ENCODE measurements at places on chromosomes 7 and 10.

- no peak for DNase-seq
Measured at GRCh38 chr7:127871226-127871625, 160.0 kb downstream of the LRRC4 start.

DNA sequence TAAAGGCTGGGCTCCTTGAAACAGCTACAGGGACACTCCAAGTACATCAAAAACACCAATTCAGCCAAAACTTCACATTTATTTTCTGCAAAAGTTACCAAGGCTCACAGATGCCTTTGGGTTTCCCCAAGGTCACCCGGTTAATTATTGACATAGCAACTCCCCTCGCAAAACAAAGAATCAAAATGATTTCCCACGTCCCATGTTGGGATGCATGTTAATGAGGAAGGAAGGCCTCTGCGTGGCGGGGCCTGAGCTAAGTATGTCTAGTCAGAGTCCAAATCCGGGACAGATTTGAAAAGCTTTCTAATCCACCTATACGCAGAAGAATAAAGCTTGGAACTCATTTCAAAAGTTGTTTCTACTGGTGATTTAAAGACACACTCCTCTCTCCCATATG is 535 bp upstream of the TMEM72 start:
- no peak for DNase-seq

DNA sequence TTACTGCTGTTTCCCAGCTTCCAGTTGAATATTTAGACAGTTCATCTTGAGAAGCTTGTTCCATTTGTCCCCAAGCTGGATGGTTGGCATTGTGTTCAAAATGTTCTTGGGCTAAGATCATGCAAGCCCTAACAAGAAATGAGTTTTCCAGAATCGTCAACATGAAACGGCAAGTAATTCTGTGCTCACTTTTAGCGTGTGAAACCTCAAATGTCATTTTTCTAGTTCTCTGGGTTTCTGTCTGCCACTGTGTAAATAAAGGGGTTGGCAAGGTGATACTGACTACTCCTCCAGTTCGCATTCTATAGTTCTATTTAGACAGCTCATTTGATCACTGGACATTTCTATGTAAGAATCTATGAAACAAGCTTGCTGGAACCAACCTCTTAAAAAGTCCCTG is 194.0 kb downstream of the AHR start:
- no peak for DNase-seq

DNA sequence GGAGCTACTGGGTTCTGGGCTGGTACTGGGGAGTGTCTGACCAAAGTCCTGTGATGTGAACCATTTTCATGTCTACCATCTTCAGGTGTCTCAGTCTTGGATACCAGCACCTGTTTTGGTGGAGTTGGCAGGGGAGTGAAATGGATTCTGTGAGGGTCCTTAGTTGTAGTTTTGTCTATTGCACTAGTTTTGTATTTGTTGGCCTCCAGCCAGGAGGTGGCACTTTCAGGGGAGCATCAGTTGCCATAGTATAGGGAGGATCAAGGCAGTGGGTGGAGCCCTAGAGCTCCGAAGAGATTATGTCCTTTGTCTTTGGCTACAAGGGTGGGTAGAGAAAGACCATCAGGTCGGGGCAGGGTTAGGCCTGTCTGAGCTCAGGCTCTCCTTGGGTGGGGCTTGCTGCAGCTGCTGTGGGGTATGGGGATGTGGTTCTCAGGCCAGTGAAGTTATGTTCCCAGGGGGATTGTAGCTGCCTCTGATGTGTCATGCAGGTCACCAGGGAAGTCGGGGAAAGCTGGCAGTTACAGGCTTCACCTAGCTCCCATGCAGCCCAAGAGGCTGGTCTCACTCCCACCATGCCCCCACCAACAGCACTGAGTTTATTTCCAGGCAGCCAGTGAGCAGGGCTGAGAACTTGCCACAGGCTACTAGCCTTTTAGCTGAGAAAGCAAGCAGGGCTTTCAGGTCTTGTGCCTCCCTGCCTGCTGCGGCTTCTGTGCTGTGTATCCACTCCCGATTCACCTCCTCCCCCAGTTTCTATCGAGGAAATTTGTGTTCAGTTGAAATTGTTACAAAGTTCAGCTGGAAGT is 153.1 kb downstream of the ZNF365 start:
- DNase-seq: no peak

- no peak for DNase-seq
Measured at GRCh38 chr7:110382736-110383135, 708.2 kb upstream of the LRRN3 start.

DNA sequence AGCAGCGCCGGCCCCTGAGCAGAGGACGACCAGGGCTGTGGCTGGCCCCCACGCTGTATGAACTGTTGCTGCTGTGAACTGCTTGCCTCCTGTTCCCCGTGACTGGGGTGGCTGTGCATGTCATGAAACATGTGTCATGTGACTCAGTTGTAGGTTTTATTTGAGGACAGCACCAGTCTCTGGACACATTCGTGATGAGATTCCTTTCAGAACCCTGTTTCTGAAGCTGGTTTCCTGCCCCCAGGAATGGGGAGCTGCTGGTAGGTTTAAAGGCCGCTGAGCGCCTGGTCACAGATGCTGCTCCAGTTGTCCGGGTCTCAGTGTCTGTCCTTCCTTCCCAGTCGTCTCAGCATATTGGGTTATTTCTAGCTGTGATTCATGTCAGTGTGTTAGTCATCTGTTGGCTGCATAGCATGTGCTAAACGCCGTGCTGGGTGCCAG is 79.1 kb upstream of the PPIF start:
- peak; percentile 16 for DNase-seq

DNA sequence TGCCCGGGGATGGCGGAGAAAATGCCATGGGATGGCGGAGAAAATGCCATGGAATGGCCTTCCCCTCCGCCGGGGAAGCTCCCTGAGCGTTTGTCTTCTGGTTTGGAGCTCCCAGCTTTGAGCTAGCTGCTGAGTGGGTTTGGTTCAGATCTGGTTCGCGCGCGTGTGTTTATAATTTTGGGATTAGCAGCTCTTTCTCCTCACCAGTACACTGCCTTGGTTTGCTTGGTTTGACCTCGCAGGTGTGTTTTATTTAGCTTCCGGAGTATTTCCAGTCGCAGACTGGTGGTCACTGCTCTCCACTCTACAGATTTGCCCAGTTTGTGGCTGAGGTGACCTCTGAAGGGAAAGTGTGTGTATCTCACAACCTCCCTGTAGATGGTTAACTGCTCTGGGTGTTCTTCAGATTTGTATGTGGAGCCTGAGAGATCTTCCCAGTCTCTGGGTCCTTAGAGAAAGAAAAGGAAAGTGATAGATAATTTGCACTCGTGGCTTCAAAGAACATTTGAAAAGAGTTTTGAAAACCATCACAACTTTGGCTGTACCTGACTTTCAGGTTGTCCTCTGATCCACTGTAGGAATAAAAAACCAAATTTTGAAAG is 597 bp downstream of the ZNF277 start:
- no peak for DNase-seq

GRCh38 chr10:92844746-92845145 is 3.6 kb upstream of the EXOC6 start:
- no peak for DNase-seq

DNA sequence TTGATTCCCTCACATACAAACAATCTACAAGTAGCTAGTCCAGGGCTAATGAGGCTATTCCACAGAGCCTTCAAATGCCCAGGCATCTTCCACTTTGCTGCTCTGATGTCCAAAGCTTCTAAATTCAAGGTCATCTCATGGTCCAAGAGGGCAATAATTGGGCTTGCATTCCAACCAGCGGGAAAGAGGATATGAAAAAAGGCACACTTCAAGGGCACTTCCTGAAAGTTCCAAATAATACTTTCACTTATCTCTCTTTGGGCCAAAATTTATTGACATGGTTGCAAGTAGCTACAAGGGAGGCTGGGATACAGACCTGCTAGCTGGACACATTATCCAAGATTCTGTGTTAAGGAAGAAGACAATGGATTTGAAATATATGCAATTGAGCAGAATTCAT is 25.2 kb upstream of the APBB1IP start:
- no peak for DNase-seq

- DNase-seq: no peak
Measured at GRCh38 chr7:13322126-13322525, 634.7 kb downstream of the ARL4A start.

DNA sequence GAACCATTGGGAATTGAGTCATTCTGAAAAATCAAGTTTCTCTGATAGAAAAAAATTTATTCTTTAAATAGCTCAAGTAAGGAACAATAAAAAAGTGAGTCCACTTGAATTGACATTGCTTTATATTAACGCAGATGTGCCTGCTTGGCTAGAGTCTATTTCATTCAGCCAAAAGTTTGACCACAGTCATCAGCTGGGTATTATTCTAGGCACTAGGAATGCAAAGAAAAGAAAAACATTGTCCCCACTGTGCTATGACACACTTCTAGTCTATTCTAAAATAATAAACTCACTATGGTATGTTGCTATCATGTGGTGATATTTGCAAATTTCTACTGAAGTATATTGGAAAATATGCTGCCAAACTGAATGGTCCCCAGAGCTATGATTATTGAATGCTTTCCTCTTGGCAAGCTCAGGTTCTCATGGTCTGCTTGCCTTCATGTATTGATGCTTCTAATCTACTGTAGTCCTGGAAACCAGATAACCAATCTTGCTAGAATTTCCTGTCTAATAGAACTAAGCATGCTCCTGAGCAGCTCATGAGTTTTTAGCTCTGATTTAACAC is 8.3 kb downstream of the SFRP4 start:
- DNase-seq: peak; percentile 72

DNA sequence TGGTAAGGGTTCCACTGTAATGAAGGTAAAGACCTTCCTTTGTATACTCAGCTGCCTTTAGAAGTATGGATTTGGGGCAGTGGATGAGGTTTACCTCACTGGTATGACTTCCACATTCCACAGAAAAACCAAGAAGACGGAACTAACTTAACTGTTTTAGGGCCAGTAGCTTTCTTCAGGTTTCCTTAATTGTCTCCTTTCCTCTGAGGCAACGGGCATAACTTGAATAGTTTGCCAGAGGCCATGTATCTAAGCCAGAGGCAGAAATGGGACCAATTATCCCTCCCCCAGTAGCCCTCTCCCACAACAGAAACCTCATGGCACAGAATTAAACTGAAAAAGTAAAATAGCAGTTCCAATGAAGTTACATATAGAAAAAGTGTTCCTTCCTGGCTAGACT is 281.7 kb downstream of the PHTF2 start:
- DNase-seq: no peak

- DNase-seq: no peak
Measured at GRCh38 chr10:4701016-4701415, 125.0 kb upstream of the AKR1E2 start.

GRCh38 chr7:132082394-132082793 is 493.9 kb downstream of the PLXNA4 start:
- no peak for DNase-seq

GRCh38 chr7:107381453-107381852 is 88.4 kb upstream of the GPR22 start:
- DNase-seq: no peak
